ENCODE measurements at places on chromosomes 3 and 15.

GRCh38 chr15:41483519-41483918 lies 10.2 kb upstream of the ITPKA start:
- no peak for DNase-seq

DNA sequence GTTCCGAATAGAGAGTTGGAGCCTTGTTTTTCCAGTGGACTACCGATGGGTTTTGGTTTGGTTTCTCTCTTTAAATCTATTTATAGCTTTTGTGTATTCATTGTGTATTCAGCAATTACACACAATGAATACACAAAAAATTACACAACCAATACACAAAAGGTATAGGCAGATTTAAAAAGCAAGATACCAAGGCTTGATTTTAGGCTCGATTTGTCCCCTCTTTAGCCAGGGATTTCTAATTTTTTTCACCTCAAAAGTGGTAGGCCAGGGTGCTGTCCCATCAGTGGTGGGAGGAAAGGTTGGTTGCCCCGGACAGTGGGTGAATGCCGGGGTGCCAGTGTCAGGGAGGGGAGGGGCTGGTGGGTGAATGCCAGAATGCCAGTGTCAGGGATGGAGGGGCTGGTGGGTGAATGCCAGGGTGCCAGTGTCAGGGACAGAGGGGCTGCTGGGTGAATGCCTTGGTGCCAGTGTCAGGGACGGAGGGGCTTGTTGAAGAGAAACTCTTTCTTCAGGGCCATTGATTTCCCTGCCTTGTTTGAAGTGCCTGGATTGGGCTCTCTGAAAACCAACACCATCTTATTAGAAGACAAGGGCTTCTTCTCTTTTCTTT lies 186.2 kb downstream of the GOLGA6L6 start:
- peak; percentile 79 for DNase-seq

DNA sequence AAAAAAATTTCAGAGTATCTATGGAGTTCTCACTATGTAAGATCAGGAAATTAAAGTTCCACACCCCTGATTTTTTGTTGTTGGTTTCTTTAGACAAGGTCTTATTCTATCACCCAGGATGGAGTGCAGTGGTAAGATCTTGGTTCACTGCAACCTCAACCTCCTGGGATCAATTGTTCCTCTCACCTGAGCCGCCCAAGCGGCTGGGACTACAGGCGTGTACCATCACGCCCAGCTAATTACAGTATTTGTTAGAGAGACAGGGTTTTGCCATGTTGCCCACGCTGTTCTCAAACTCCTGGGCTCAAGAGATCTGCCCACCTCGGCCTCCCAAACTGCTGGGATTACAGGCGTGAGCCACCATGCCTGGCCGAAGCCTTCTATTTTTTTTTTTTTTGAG lies 12.4 kb downstream of the QRICH1 start:
- no peak for DNase-seq

- no peak for DNase-seq
Measured at GRCh38 chr15:27464941-27465612, 494.1 kb downstream of the GABRG3 start.

DNA sequence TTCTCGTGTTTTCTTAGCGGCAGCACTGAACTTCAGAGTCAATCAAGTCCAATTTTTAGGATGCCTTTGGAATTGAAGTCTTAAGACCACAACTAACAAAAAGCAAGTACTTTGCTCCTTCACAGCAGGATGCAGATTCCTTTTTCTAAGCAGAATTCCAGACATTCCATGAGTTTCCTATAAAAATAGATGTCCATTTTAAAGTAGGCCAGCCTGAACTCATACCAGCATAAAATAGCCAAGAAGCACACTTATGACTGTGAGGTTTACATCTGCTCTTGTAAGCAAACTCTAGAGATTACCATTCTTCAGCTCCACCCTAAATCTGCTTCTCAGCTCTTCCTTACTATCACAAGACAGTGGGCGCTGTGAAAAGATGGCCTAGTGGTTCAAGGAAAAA lies 85.8 kb downstream of the THBS1 start:
- no peak for DNase-seq

Data from suprapubic skin (tissue), 4 donors.